ENCODE measurements at places on chromosomes 3 and 15.
A peak's percentile ranks its signal among the peaks of the same experiment; 100 is the strongest.

DNA sequence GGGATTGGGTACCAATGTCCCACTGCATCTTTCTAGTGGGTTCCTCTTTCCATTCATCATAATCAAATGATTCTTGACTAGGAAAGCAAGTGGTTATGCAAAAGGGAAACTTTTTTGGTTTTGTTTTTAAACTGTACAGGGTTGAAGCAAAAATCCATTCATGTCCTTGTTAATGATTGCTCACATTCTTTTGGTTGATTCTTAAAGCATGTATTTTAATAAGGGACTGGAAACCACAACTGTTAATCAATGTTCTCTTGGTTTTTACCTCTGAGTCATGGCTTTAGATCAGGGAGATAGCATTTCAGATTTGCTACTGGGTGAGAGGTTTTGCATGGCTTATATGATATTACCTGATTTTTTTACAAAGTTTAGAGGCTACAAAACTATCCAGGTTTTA lies 371.7 kb upstream of the RGMA start:
- DNase-seq: no peak

DNA sequence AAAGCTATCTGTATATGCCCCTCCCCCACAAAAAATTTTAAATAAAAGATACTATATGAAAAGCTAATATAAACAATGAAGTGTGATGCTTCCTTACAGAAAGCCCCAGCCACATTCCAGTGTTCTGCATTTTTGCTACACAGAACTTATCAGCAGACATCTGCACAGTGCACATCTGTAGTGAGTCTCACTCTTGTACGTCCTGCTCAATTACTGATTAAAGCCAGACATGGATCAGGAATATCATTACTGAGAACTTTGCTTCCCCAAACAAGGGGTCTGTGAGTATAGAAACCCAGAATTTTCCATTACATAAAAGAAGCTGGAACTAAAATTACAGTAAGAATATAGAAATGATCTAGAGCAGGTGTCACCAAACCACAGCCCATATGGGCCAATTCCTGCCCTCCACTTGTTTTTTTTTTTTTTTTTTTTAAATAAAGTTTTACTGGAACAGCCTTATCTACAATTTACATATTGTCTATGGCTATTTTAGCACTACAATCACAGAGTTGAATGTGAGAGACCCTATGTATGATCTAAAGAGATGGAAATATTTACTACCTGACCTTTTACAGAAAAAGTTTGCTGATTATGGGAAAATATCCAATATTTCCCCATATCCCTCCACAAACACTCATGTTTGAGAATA lies 45.7 kb downstream of the UBP1 start:
- DNase-seq: no peak

- DNase-seq: no peak
Measured at GRCh38 chr3:14563946-14564539, 23.9 kb upstream of the GRIP2 start.

DNA sequence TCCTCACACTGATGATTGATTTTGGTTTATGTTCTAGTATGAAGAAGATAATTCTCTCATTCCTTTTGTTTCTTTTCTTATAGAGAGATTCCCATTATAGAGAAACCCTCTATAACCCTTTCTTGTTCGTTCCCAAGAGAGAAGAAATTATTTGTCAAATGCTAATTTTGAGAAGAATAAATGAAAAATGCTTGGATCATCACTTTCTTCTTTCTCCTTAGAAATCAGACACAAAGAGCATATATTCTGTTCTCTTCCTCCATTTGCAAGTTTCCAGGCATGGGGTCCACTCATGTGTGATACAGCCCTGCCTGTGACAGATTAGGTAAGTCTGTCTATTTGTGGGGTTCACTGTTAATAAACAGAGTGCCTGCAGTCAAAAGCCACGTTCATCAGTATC lies 222.6 kb upstream of the NECTIN3 start:
- no peak for DNase-seq

DNA sequence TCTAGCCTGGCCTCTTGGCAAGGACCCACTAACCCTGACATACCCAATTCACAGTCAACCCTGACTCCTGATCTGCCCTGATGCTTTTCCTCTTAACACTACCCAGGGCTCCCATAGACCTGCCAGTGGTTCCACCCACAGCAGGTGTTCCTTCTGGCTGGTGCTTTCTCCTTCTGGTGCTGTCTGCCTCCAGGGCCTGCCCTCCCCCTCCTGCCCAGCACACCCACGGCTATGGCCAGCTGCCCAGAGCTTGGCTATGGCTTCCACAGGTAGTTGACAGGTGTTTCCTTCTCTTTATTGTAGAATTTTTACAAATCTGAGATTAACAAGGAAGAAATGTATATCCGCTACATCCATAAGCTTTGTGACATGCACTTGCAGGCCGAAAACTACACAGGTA lies 46.5 kb upstream of the MANF start:
- DNase-seq: no peak

- DNase-seq: no peak
Measured at GRCh38 chr3:5162102-5162501, 25.4 kb upstream of the EDEM1 start.

- no peak for DNase-seq
Measured at GRCh38 chr15:91578511-91578910, 275.0 kb upstream of the SLCO3A1 start.

GRCh38 chr3:32544894-32545293 lies 25.8 kb downstream of the DYNC1LI1 start:
- no peak for DNase-seq

DNA sequence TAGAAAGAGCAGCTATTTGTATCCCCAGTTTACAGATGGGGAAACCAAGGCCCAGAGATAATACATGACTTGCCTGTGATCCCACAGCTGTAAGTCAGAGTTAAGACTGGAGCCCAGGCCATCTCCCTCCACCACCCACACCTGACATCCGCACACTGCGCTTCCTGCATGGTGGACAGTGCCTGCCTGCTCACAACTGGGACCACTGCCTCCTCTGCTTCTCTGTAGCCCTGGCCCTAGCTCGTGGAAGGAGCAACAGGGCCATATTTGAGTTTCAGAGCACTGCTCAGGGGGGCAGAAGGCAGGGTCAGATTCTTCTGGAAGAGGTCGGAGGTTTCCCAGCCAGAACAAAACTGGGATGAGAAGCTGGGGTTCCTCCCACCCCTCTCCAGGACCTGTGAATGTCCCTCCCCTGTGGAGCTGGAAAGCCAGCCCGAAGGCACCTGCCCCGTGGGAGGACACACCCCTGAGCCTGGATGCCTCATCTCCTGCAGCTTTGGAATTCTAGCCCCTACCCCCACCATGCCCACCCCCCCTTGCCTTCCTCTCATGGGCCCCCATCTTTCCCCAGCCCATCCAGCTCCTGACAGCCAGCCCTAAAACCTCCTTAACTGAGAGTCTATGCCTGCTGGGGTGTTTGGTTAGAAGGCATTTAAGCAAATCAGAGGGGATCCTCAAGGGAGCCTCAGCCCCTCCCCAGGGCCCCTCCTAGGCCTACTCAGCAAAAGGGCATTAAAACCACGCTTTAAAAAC lies 100.1 kb downstream of the TPRA1 start:
- no peak for DNase-seq

- no peak for DNase-seq
Measured at GRCh38 chr3:164465172-164465571, 613.1 kb downstream of the SI start.

DNA sequence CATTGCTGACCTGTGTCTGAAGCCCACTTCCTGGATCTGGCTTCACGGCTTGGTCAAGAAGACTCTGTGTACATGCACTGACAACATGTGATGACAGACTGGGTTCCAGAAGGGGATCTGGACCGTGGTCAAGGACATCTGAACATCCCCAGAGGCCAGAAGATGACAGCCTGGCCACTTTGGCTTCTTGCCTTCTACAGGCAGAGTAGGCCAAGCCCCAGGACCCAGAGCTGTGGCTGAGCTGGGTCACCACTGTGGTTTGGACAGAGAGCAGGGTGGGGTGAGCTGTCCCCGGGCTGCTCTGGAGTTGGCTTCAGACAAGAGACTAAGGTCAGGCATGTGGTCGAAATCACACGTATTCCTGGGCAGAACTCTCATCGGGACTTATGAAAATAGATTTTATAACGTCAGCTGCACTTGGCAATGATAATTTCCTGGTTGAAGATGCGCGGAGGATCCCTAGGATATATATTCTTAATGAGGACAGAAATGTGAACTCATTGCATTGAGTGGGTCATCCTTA lies 114.1 kb upstream of the FRMD4B start:
- DNase-seq: no peak

- no peak for DNase-seq
Measured at GRCh38 chr3:47098910-47099309, 65.0 kb downstream of the SETD2 start.

- DNase-seq: no peak
Measured at GRCh38 chr3:33791477-33792166, 6.8 kb upstream of the PDCD6IP start.

GRCh38 chr3:73056845-73057150 lies 4.7 kb upstream of the EBLN2 start:
- no peak for DNase-seq

DNA sequence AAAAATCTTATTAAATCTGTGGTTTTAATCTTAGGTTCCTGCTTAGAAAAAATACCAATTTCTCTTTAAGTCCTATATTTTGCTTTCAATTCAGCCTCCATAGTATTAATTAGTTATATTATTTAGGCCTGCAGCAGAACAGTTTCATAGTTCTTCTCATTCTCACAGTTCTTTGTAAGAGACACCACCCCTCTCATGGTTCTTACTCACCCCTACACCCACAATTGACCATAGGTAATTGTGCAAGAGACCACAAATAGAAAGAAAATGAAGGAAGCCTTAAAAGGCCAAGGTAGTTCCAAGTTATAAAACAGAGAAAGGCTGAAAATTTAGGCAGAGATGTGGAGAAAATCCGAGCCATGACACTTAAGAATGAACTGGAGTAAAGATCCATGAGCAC lies 415.3 kb downstream of the TIGIT start:
- no peak for DNase-seq

GRCh38 chr3:49883998-49884397 lies 14.3 kb upstream of the CAMKV start:
- DNase-seq: no peak

DNA sequence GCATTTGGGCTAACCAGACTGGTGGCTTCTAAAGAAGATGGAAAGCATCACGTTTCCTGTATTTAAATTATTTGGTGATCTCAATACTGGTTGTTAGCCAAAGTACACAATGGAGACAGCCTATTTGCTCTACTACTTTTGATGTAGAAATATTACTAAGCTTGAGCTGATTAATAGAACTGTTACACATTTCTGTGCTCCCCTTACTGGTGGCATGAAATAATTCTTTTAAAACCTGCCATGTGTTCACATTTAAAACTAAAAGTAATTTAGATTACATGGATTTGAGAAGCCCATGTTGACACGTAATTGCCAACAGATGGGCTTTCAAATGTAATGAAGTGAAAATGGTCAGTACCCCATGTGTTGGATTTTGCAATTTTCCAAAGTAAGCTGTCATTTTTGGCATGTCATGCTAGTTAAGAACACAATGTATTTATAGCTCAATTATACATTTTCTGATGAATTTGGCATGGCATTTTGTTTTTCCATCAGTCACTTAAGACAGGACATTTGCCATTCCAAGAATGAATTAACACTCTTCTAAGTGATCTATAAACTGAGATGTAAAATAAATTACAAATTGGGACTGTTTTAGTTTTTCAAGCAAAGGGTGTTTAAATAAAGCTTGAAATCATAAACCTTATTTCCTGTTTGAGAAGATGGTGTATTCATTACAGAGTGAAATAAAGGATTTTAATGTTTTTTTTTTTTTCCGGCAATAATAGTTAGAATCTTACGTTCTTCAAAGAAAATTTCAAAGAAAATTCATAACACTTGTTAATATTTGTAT lies 10.8 kb upstream of the RARRES1 start:
- DNase-seq: no peak

DNA sequence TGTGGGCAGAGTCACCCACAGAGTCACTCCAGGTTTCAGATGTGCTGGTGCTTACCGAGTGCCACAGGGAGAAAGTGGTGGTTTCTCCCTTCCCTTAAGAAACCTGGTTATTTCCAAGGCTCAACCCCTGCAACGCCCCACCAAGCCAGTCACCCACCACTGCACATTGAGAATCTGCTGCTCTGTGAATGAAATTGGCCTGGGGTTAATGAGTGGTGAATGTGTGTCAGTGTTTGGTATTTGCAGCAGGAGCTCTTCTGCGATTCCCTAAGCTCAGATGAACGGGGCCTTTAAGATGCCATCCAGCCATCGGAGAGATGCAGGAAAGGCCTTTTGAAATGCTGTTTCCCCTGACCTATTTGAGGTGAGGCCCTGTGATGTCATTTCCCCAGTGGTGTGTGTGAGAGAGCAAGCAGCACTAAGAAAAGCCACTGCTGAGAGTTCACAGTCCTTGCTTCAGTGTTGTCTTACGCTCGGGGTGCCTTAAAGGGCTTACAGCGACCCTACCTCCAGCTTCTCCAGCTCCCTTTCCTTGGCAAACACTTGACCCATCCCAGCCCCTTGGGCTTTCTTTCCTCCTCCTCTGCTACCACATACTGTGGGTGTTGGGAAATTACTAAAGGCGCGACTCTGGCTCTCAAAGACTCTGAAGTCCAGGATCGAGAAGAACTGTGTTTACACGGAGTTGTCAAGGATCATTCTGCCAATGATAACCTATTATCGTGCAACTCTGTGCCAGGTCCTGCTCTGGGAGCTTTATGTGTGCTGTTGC lies 68.9 kb downstream of the SMAD3 start:
- peak; percentile 50 for DNase-seq

GRCh38 chr3:59877263-59878037 lies 827.6 kb upstream of the CFAP20DC start:
- DNase-seq: no peak

Data from activated CD4-positive, CD25-positive, alpha-beta regulatory T cell (primary cell).